ENCODE measurements at places on chromosomes 11 and 22.
A peak's percentile ranks its signal among the peaks of the same experiment; 100 is the strongest.

DNA sequence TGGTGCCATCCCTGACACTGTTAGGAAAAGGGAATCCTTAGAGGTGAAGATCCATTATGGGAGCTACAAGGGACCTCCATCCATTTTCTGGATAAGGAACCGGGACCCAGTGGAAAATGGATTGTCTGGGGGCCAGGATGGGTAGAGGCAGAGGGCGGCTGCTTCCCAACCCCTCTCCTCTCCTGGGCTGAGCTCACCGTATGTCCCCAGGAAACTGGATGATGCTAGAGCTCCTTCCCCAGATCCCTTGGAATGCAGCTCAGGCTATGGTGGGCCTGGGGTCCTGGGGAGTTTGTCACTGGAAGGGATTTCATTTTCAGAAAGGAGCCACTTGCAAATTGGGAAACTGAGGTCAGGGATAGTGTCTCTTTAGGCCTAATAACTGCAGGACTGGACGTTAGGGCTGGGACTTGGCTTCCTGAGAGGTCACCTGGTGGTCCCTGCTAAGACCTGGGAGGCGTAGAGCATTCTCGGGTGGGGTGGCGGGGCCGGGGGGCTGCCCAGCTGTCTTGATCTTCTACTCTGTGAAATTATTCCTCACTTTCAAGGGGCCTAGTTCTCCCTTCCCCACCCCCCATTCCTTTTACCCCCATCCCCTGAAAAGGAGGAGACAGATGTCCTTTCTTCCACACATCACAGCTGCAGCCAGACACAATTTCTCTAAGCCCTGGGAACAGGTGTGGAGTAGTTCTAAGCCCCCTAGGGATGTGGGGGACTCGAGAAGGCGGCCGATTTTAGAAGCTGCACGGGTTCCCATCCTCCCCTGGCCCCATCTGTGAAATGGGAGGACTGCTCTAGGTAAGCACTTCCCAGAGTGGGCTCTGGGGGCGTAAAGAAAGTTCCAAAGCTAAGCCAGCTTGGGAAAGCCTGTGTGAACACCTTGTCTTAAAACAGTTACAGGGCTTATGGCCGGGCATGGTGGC lies 99.8 kb downstream of the PKNOX2 start:
- DNase-seq, result no peak

- no peak for DNase-seq
These were observed 673.3 kb downstream of the CNTN5 start for GRCh38 chr11:99693941-99694492.

DNA sequence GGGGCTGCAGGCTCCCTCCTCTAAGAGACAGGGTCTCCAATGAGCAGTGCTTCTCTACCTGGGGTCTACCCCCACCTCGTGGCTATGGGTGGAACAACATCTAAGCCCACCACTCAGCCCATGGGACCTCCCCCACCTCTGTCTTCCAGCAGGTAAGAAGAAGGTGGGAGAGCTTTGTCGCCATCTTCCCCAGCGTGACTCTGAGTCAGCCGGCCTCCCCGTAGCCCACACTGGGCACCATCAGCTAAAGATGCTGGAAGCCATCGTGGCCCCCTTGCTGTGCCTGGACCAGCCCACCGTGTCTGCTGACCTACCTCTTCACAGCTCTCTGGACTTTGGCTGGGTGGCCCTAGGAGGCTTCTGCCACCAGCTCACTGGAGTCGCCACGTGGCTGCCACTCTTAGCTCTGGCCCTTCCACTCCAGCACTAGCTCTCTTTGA lies 944 bp downstream of the C11orf86 start:
- DNase-seq, result peak; percentile 18

- no peak for DNase-seq
These were observed 27.4 kb downstream of the LIF start for GRCh38 chr22:30219049-30219654.

DNA sequence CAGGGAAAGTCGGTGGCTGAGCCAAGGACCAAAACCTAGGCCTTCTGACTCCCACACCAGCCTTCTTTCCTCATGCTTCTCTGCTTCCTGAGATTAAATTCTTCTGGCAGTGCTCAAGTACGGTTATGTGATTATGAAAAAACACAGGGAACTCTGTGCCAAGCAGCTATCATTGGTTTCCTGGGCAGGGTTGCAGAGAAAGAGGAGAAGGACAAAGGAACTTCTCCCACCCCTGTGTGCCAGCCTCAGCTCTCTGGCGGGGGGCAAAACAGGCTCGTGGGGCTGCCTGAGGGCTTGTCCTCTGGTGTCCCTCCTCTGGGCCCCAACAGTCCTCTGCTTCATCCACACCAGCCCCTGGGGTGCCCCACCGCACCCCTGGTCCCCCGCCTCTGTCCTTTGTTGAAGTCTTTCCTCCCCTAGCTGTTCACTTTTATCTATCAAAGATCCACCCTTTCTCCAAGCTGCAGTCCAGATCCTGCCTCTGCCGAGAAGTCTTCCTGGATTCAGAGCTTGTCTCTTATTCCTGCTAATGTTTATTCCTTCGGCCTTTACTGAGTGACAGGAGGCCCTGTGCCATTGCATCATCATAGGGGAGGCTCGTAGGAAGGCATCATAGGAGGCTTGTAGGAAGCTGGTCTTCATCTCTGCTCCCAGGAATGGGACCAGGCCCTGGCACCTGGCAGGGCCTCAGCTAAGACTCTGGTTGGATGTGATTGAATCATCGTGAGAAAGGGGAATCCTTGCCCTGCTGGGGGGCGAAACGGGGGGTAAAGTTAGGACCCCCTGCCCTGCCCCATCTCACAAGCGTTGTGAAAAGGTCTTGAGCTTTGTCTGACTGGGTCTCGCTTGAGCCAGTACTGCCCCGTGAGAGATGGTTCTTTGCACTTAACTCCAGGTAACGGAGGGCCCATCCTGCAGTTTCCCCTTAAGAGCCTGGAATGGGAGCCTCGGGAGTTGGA lies 11.5 kb upstream of the FTH1 start:
- DNase-seq, result peak; percentile 8

DNA sequence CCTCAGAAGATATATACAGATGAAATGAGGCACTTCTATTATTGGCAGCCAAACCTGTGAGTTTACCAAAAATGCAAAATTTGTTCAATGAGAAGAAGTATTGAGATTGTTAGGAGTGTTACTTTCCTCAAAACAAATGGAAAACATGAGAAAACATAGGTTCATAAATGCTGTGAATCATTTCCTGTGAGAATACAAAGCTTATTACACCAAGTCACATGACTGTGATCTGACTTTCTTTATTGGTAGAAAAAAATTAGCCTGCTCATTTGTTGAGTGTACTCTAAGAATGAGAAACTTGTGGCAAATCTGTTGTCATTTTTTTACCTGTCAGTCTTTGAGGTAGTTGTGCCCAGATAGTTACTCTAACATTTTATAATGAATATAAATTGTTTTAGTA lies 215.1 kb downstream of the TMEM135 start:
- no peak for DNase-seq

GRCh38 chr11:118883368-118884071 lies at the start of gene CXCR5:
CXCR5 (plus strand) TSS chr11:118883892; CDS start chr11:118883942, 50 bp downstream.
- no peak for DNase-seq

GRCh38 chr22:35477911-35478582 lies 62.6 kb upstream of the RASD2 start:
- DNase-seq, result peak; percentile 78

DNA sequence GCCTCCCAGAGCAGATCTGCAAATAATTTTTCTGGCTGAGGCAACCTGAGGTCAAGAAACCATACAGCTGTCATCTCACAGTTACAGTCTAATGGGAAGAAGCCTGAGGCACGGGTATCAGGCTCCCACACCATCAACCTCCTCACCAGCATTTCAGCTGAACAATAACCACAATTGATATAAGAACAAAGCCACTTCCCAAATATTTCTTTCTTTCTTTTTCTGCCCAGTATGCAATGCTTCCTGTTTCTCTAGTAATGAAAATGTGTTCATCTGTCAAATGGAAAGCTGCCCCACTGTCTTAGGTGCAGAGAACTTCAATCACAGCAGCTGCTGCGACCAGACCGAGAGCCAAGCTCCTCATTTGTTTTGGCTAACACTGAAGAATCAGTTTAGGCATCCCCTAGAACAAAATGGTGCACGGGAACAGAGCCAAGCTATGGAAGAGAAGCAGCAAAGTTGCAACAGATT lies 108.4 kb downstream of the BLID start:
- DNase-seq, result peak; percentile 29
